ENCODE measurements at places on chromosomes 7 and 10. TPM values are rescaled to one million over a fixed set of nuclear protein-coding genes. Genes with fewer than 3 reads are reported as not detected.

Gene SLC18A2
- 3.1 TPM for total RNA-seq

Gene SLC25A28
- 23.3 TPM for total RNA-seq

Gene MYO1G
- 1.9 TPM for total RNA-seq

Gene PTN
- 85.1 TPM for total RNA-seq

Gene ZNF398
- total RNA-seq: 17.5 TPM

Gene CYP26A1
- total RNA-seq: 1.9 TPM

Gene TMEM248
- 74.5 TPM for total RNA-seq

Gene NPFFR1
- not detected for total RNA-seq

Gene TIAL1
- 101 TPM for total RNA-seq

Gene FRMD4A
- total RNA-seq: 29.5 TPM

Gene PSMG3
- total RNA-seq: 7.0 TPM

- DNase-seq: peak; percentile 63
Observed at GRCh38 chr7:47488969-47489342, 93.0 kb downstream of the TNS3 start.

GRCh38 chr7:98296833-98297232, 15.3 kb downstream of the BRI3 start:
- no peak for DNase-seq

- DNase-seq: no peak
Observed at GRCh38 chr7:87342231-87342630, 3.2 kb upstream of the CROT start.

- DNase-seq: no peak
Observed at GRCh38 chr7:15554081-15554480, 7.7 kb downstream of the AGMO start.

- peak; percentile 62 for DNase-seq
Observed at GRCh38 chr7:92763636-92764423, 72.5 kb downstream of the CDK6 start.

DNA sequence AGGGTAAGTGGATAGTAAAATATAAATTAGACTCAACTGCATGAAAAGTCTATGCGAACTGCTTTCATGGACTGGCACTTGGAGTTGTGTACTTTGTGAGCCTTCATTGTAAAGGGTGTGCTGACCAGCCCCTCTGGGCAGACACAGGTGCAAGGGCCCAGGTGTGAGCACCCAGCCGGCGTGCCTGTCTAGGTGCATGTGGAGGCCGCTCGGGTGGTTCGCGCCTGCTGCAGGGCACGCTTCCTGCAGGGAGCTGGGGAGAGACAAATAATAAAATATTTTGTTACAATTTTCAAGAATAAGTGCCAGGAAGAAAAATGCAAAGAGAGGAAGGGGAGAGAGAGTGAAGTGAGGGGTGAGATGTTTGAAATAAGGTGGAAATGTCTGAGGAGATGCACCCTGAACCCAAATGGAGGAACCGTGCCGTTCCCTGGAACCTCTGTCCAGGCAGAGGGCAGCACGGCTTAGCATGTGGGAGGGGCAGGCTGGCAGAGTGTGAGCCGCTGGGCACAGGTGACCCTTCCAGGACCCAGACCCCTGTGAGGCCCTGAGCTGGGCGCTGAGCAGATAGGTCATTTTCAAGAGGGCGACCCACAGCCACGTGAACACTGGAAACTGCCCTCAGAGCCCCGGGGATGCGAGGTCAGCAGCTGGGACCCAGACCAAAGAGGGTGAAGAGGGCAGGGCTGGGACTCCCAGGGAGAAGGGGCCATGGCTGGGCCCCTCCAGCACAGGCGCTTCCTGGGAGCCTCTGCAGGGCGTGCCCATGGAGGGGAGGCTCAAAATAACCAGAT, 28.7 kb downstream of the RNF32 start:
- DNase-seq: peak; percentile 51

DNA sequence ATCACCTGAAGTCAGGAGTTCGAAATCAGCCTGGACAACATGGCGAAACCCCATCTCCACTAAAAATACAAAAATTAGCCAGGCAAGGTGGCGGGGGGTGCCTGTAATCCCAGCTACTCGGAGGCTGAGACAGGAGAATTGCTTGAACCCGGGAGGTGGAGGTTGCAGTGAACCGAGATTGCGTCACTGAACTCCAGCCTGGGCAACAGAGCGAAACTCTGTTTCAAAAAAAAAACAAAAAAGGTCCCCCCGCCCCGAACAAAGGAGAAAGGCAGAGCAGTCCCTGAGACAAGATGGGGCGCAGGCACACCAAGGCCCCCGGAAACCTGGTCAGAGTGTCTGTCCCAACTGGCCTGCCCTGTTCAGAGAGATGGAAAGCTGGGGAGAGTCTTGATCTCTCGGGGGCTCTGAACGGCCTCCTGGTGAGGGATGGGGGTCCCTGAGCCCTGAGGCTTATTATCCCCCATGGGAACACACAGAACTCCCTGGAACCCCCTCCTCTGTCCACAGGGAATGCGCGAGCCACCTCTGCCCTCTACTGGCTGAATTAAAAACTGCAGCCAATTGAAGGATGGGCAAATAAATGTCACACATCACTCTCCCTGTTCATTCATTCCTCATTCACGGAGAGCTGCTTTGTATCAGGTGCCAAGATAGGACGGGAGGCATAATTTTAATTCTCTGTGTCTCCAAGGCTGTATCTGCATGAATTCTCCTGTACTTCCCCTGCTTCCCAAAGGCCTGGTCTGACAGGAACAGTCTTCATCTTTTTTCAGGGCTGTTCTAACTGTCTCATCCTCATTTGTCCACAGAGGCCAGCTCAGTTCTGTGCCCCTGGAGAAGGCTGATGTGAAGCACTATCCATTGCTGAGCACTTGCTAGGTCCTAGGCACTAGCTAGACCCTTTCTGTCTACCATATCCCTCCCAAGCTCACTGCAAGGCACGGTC, 28.9 kb downstream of the MAT1A start:
- peak; percentile 52 for DNase-seq

DNA sequence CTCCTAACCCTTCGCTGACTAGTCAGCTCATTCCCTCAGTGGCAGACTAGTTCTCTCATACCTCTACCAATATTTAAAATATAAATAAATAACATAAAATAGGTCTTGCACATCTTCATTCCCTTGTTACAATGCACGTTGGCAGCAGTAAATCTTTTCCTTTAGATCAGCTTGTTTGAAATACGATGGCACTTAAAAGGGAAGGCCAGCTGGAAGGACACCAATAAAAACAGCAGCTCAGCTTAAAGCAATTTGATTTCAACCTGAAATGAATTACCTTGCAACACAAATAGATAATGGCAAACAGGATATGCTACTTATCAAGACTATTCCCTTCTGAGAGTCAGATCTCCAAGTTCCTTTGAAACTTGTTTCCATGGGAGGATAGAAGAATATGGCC, 321.8 kb downstream of the GFRA1 start:
- no peak for DNase-seq

- DNase-seq: no peak
Observed at GRCh38 chr7:124700655-124701054, 64.9 kb downstream of the GPR37 start.

GRCh38 chr10:36057731-36058130, 415.6 kb upstream of the FZD8 start:
- DNase-seq: no peak

- peak; percentile 88 for DNase-seq
Observed at GRCh38 chr10:96513698-96514561, at the start of gene TLL2. Gene TLL2, minus strand, starts transcription at chr10:96513926. Its CDS starts 241 bp downstream, at chr10:96513685.

GRCh38 chr10:93859049-93859655, 34.6 kb upstream of the SLC35G1 start:
- DNase-seq: peak; percentile 34

DNA sequence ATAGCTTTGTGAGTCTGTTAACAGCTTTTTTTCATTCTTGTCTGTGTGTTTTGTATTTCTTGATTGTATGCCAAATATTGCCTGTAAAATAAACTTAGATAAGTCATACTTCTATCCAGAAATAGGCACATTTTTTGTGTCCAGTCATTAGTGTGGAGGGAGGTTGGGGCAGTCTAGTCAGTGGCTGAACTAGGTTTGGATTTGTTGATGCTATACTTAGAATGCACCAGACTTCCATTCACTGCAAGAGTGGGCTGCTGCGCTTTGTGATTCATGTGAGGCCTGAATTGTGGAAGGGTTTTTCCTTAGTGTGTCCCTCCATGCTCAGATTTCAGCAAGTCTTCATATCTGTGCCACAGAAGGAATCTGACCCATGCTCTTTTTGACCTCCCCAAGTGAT, 50.0 kb downstream of the TRUB1 start:
- no peak for DNase-seq

DNA sequence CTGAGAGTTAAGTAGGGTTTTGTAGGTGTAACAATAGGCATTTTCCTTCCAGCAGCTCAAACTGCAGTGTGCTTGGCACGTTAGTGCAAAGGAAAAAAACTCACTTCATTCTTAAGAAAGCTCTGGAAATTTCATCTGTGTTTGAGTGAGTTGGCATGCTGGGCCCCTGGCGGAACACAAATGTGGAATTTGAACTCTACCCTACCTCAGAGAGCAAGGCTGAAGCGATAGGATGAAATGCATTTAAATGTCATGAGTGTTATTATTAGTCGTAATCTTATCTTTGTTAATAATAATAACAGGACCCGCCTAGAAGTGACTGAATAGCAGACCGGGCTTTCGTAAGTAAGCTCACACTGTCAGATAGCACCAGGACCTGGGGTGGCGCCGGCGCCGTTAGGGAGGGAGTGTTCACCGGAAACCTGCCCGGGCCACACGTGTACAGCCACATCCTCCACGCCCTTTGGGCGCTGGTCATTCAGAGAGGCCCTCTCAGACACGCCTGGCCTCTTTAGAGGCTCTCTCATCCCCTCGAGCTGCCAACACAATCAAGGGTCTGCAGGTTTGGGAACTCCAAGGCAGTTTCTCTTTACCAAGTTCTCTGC, 63.5 kb downstream of the GRK5 start:
- DNase-seq: no peak

DNA sequence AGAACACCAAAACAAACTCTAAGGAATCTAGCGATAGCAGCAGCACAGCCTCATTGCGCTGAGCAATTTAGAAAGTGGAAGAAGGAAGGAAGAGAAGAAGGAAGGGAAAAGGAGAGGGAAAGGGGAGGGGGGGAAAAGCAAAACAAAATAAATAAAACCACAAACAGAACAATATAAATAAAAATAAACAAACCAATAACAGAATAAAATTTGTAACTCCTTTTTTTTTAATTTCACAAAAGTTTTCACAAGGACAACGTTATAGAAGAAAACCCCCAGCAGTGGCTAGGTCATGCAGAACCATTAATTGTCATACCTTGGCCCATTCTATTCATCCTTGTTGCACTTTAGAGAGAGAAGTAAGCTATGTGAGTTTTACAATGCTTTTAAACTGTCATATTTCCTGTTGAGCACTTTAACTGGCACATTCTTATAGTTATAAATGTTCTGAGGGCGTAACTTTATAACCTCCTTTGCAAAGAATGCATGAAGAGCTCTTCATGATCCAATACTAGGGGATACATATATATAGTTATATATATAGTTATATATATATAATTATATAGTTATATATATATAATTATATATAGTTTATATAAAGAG, 752.8 kb downstream of the KCNMA1 start:
- no peak for DNase-seq

DNA sequence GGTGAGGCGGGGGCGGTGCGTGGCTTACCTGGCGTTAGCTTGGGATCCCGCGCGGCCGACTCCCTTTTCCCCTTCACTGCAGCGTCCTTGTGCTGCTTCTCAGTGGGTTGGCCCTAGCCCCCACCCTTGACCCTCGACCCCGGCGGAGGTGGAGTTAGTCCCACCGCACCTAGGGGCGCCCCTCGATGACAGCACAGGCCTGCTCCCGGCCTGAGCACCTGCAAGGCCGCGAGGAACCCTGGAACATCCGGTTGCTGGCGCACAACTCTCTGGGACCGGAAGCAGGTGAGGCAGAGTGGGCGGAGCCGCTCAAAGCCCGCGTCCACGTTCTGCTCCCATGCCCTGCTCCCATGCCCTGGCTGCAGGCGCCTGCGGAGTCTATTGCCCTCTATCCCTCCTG, 266.9 kb downstream of the USP6NL start:
- no peak for DNase-seq

- peak; percentile 66 for DNase-seq
Observed at GRCh38 chr10:43212043-43212721, 54.7 kb downstream of the RASGEF1A start.

DNA sequence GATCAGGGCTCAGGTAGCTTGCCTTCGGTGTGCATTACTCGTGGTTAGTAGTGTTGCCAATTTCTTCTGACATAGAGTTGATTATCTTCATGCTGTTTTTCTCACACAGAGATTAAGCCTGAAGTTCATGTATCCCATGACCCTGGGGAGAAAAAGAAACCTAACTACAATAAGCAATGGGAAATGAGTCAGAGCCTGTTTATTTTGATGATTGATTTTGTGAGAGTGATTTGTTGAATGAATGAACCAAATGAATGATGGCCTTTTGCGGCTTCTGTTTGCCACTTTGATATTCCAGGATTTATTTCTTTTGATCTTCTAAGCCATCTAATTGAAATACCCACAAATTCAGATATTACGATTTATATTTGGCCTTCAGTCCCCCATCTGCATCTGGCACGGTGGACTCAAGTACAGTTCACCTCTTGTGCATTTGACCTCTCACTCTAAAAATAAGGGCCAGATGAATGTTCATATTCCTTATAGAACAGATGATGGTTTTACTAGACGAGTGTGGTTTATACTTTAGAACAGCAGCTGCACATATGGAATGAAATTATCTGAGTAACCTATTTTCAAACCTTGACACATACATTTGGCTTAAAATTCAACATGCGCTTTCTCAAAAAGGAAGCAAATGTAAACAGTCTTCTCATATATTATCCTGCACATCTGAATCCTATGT, 110.7 kb downstream of the PLCE1 start:
- peak; percentile 55 for DNase-seq

DNA sequence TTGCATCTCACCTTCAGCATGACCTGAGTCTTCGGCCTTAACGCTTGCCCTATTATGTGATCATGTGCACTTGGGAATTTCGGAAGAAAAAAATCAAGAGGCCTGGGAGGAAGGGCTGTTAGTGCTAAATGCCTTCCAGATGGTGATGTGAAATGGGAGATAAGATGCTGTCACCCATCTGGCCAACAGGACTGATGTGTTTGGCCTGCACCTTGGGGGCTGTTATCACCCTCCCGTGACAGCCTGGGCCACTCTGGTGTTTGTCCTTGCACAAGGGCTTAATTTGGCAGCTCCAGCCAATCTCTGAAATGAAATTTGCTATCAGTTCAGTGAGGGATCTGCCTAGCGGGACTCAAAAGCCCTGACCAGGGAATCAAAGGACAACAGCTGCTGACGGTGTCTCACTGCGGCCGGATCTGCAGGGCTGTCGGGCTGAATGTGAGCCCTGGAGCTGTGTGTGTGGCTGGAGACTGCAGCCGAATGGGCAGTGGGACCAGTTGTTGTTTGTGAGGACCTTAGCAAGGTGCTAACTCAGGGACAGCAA, 131.4 kb upstream of the BTBD16 start:
- DNase-seq: peak; percentile 55
